ENCODE measurements at places on chromosomes 7 and 10.

DNA sequence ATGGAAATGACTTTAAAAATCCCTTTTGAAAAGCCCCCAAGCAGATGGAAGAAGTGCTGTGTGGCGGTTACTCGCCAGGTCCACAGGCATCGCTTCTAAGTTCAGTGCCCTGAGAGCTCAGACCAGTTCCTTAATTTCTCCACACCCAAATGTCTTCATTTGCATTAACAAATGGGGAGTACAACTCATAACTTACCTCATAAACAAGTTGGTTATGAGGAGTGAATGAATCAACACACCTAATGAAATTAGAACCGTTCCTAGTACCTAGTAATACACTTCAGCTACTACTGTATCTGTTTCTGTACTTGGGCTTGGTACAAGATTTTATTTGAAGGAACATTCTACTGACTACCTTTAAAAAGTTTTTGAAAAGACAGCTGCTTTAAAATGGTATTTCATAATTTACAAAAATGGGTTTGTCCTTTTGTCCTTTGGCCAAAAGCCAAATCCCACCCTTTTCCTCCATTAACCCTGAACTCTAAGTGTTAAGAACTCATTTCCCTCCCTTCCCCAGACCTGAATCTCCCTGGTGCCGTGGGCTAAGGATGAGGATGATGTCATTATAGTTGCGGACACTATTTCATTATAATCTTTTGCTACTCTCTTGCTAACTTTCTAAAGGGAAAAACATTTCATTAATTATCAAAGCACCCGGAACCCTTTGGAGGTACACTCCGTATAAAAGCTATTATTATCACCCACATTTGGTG is 221.5 kb upstream of the CELF2 start:
- no peak for DNase-seq

GRCh38 chr10:132397036-132397541 is at the start of gene PWWP2B:
Gene PWWP2B, plus strand, starts transcription at chr10:132397200. Its CDS starts 27 bp downstream, at chr10:132397227.
- peak; percentile 70 for DNase-seq

DNA sequence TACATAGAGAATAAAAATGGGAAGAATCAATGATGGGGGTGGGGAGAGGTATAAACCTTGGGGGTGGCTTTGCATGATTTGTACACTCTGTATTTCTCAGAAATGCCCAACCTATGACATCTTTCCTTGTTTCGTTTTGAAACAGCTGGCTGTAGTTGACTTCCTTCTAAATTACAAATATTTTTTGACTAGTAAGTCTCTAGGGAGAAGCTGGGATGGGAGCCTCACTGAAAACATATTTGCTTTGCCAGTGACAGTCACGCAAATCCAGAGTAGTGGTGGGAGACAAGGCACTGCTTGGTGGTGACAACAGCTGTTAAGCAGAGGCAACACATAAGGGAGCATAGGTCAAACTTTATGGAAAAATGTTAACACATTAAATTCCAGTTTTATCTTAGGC is 440.5 kb downstream of the SEMA3D start:
- no peak for DNase-seq

DNA sequence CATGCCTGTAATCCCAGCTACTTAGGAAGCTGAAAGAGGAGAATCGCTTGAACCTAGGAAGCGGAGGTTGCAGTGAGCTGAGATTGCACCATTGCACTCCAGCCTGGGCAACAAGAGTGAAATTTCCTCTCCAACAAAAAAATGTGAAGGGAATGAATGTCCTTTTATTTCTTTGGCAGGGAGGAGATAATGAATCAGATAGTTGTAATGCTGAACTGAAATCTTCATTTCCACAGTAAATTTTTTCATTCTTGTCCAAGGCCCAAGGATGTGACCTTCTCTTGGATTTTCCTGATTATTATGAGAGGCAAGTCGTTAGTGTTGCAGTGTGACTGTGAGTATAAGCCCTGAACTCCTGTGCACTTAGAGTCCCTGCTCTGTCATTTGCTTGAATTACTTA is 13.6 kb downstream of the STAMBPL1 start:
- DNase-seq: no peak

GRCh38 chr10:64505501-64505900 is 984.3 kb downstream of the REEP3 start:
- no peak for DNase-seq

GRCh38 chr10:71367271-71367670 is 29.4 kb upstream of the CDH23 start:
- DNase-seq: peak; percentile 39

DNA sequence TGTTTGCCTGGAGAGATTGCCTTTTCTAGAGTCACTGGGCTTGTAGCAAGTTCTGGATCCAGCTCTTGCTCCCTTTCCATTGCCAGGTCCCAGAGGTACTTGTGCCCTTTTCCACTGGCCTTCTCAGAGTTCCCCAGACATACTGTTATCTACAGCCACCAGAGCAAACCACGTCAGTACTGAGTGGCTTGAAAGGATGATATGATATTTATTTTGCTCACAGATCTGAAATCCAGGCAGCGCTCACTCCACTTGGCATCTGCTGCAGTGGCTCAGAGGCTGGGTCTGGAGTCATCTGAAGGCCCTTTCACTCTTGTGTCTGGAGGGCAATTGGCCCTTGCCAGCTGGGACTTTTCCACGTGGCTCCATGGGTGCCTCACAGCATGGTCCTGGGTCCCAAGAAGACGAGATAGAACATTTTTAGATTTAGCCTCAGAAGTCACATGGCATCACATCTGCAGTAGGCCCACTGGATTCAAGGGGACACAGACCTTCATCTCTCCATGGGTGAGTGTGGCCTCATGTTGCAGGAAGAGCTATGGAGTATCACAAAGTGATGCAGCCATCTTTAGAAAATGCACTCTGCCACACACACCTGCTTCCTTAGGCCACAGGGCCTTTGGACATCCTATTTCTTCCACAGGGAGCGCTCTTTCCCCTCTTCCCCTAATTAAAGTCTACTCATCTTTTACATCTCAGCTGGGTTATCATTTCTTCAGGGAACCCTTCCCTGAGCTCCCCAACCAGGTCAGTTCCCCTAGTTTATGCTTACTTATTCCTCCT is 22.9 kb upstream of the TCF7L2 start:
- DNase-seq: no peak

DNA sequence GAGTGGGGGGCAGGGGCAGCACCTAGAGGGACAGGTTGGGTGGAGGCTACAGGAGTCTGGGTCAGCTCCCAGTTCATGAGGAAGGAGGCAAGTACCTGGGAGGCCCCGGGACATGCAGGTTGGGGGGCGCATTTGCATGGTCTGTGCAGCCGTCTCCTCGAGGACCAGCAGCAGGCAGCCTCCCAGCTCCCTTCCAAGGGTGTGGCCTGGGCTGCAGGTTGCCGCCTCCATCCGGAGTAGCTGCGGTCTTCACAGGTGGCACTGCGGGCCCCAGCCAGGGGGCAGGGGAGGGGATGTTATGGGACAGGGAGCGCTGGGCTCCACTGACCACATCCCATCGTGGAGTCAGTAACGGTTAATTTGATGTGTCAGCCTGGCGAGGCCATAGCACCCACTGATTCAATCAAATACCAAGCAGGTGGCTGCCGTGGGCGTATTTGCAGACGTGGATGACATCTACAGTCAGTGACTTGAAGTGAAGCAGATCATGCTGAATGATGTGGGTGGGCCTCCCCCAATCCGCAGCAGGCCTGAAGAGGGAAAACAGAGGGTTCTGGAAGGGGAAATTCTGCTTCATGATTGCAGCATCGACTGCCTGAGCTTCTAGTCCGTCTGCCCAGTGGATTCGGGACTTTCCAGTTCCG is 81.6 kb downstream of the PRKAG2 start:
- DNase-seq: peak; percentile 20

DNA sequence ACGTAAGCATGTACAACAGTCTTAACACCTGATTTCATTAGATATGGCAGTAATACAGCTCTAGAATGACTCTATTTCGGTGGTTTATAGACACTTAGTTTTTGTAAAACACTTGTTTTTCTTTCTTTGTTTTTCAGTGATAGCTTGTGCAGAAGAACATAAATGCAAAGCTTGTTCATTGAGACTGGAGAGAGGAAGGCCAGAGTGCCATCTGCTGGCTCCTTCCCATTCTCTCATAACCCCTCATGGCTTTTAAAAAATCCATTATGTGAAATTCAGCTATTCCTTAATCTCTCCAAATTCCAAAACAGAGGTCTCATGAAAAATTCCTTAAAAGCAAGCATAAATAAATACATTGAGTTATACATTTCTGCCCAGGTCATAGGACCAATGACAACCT is 76.3 kb downstream of the CACNB2 start:
- DNase-seq: no peak

DNA sequence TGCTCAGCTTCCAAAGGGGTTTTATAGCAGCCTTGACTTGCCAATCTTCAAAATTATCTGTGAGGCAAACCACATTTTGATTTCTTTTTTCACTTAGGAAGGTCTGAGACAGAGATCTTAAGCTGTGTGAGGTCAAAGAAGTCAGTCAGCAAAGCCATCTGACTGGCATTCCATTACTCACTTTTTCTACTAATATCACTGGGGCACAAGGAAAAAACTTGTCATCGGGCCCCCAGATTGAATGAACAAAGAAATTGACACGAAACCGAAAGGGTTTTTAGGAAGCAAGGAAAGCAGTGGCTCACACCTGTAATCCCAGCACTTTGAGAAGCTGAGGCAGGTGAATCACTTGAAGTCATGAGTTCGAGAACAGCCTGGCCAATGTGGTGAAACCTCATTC is 78.5 kb upstream of the FRMD4A start:
- DNase-seq: no peak

GRCh38 chr7:39606352-39606751 is 17.0 kb upstream of the RALA start:
- no peak for DNase-seq

GRCh38 chr7:107503687-107504086 is 33.8 kb downstream of the GPR22 start:
- DNase-seq: no peak

GRCh38 chr7:155545348-155545747 is 1.0 kb downstream of the CNPY1 start:
- DNase-seq: no peak

GRCh38 chr7:116872026-116872425 is 9.6 kb downstream of the CAPZA2 start:
- DNase-seq: no peak

- no peak for DNase-seq
These were observed 224.4 kb upstream of the NFE2L3 start for GRCh38 chr7:25927626-25927978.

GRCh38 chr10:121307411-121307980 is 290.7 kb downstream of the FGFR2 start:
- no peak for DNase-seq

All from CD4-positive, alpha-beta T cell treated with Interleukin-1 beta for 1 hour (primary cell).